CD4-positive, alpha-beta T cell treated with Interleukin-15 for 4 hours (primary cell): ENCODE measurements at places on chromosomes 16 and 17.

DNA sequence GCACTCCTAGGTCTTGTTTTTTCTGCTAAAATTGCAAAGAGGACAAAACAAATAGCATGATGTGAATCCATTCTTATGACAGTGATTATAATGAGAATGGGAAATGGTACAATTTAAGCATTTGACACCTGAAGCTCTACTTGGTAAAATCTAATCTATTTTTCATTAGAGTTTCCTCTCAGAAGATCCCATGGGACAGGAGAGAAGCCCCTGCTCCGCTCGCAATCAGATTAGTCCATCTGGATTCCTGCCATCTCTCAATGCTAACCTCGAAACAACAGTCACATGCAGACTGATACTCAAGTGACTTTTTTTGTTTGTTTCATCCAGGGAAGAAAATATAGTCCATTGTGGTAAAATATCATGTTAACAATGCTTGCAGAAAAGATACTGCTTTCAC is 107.4 kb upstream of the TOM1L1 start:
- DNase-seq = no peak

- no peak for DNase-seq
These were observed 53.2 kb downstream of the CPPED1 start for GRCh38 chr16:12750554-12750918.

DNA sequence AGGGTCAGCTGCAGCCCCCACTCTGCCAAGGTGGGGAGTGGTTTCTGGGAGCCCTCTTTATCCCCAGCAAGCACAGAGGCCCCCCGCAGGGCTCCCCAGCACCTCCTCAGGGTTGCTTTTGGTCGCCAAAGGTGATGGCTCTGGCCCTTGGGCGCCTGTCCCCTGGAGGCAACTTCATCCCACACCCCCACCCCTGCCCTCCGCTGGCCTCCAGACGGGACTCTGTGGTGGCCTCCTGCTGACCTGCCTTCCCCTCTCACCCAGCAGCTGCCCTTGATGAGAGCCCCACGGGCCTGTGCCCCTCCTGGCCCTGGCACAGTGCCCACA is 7.8 kb upstream of the RHOT2 start:
- no peak for DNase-seq

GRCh38 chr17:73740370-73740769 is 96.1 kb upstream of the SDK2 start:
- DNase-seq = no peak

- DNase-seq = no peak
These were observed 1.2 kb upstream of the CES1 start for GRCh38 chr16:55834049-55834448.

GRCh38 chr17:39097537-39097936 is 53.9 kb downstream of the PLXDC1 start:
- DNase-seq = no peak

GRCh38 chr17:48543107-48543853 is 1.6 kb downstream of the HOXB2 start:
- peak; percentile 67 for DNase-seq

GRCh38 chr16:24736758-24737157 is 7.3 kb downstream of the TNRC6A start:
- DNase-seq = no peak

DNA sequence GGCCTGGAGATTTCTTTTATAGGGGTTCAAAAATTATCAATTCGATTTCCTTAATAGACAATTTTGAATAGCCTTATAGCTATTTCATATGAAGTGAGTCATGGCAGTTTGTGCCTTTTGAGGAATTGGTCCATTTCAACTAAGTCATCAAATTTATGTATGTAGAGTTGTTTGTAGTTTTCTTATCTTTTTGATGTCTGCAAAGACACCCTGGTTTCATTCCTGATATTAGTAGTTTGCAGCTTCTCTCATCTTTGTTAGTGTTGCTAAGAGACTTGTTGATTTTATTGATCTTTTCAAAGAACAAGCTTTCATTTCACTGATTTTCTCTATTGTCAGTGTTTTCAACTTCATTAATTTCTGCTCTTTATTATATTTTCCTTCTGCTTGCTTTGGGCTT is 44.2 kb downstream of the N4BP1 start:
- no peak for DNase-seq

GRCh38 chr16:27764869-27765675 is 215.1 kb downstream of the KATNIP start:
- DNase-seq = no peak

- no peak for DNase-seq
These were observed 17.4 kb downstream of the ARHGAP27 start for GRCh38 chr17:45414990-45415881.

DNA sequence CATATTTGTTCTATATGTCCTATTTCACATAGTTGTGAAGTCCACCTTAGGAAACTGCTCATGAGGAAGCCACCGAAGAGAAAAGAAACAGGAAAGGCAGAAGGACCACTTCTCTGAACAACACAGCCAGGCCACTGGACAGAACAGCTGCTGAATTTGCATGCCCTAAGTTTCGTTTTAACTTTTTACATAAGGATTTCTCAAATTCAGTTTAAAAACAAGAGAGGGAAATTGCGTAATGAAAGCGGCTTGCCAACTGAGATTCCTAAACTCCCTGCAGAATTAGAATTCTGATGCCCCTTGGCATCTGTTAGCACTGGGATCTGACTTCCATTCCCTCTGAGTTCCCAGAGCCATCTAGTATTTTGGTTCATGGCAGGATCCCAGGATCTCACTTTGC is 5.0 kb upstream of the CCL8 start:
- DNase-seq = no peak

- peak; percentile 63 for DNase-seq
These were observed at the start of gene ITGB4 for GRCh38 chr17:75720656-75721462. Gene ITGB4 (plus strand): TSS chr17:75721459. CDS start chr17:75724704, 3,245 bp downstream.

GRCh38 chr17:38352245-38353085 is 821 bp downstream of the SOCS7 start:
- DNase-seq = no peak

GRCh38 chr16:2036200-2036966 is 9.7 kb downstream of the NHERF2 start:
- DNase-seq = no peak

DNA sequence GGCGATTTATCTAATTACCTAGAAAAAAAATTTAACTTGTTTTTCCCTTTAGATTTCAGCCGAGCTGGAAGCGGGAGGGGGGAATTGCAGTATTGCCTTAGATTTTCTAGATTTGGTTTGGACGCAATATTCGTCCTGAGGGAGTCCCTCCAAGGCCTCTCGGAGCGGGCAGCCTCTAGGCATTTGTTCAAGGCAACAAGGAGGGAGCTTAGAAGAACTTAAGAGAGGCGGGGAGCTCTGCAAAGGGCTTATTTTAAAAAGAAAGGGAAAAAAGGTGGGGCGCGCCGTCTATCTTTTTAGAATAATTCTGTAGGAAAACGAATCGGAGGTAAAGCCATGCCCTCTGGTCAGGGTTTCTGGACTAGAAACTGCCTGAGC is 407 bp upstream of the TMEM94 start:
- no peak for DNase-seq

DNA sequence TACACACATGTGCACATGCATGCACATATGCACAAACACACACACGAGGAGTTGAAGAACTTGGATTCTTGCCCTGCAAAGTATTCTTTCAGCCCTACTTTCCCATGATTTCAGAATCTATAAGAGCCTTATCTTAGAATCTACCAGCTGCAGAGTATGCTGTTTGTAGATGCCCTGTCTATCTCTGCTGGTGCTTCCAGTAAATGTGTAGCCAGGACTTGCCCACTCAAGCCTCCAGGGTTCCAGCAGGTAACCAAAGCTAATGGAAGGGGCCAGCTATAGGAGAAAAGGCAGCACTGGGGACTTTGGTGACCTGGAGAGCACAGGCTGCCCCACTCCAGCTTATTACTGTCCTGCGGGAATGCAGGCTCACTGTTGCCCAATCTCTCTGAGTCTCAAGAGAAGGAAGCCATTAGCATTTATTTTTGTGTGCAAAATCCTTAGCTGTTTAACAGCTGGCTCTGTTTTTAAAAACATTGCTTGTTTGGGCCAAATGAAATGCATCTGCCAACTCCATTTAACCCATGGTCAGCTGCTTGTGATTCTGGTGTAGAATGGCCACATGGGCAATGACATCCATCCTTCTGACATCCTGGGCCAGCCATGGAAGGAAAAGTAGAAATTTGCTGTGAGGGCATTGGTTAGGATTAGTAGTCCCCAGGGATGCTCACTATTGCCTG is 28.6 kb upstream of the XYLT1 start:
- DNase-seq = no peak

GRCh38 chr17:58377093-58377601 is 25.1 kb upstream of the SUPT4H1 start:
- DNase-seq = no peak

DNA sequence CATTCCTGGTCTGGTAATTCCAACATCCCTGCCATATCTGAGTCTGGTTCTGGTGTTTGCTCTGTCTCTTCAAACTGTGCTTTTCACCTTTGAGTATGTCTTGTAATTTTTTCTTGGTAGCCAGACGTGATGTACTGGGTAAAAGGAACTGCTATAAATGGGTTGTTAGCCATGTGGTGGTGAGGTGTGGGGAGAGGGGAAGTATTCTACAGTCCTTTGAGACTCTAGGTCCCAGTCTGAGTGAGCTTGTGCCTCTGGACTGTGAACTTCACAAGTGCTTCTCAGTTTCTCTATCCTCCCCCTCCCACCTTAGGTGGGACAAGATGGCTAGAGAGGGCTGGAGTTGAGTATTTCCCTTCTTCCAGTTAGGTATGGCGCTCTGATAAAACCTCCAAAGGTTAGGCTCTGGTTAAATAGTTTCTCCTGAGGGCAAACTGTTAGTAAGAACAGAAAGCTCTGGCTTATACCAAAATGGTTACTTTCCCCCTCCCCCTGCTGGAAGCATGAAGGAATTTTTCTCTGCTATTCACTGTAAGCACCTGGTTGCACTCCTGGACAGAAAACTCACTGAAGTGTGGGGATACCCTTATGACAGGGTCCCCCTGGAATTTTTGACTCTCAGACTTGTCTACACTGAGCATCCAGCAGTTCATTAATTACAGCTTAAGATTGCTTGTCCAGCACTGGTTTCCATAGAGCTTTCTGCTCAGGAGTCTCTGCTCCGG is 87.8 kb downstream of the MARCHF10 start:
- DNase-seq = no peak

- peak; percentile 19 for DNase-seq
These were observed 5.6 kb downstream of the ADCY9 start for GRCh38 chr16:4110680-4111079.

DNA sequence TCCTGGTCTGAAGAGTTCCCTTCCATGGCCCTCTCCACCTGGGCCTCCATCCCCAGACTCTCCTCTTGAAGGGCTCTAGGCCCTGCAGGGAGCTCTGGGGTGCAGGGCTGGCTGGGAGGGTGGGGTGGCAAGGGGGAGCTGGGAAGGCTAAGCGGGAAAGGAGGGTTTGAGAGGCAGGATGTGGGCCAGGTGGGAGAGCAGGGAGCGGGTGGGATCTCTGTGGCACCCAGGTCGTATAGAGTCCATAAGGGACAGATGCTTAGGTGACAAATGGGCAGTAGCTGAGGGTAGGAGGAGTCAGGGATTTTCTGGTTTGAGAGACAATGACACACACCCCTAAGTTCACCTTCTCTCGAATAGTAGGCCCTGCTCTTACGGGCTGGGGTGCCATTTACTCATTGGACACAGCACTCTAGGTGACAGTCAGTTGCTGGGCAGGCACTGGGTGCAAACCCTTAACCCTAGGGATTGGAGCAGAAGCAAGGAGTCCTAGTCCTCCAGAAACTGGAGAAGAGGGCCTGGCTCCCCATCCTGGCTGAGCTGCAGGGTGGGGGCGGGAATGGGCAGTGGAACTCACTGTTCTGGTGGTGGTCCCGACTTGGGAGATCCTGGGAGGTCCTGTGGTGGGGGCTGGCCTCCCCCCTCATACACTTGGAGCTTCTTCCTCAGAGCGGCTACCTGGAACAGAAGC is 15.3 kb downstream of the KIF18B start:
- no peak for DNase-seq

GRCh38 chr16:68105611-68106010 is 20.4 kb downstream of the NFATC3 start:
- no peak for DNase-seq

DNA sequence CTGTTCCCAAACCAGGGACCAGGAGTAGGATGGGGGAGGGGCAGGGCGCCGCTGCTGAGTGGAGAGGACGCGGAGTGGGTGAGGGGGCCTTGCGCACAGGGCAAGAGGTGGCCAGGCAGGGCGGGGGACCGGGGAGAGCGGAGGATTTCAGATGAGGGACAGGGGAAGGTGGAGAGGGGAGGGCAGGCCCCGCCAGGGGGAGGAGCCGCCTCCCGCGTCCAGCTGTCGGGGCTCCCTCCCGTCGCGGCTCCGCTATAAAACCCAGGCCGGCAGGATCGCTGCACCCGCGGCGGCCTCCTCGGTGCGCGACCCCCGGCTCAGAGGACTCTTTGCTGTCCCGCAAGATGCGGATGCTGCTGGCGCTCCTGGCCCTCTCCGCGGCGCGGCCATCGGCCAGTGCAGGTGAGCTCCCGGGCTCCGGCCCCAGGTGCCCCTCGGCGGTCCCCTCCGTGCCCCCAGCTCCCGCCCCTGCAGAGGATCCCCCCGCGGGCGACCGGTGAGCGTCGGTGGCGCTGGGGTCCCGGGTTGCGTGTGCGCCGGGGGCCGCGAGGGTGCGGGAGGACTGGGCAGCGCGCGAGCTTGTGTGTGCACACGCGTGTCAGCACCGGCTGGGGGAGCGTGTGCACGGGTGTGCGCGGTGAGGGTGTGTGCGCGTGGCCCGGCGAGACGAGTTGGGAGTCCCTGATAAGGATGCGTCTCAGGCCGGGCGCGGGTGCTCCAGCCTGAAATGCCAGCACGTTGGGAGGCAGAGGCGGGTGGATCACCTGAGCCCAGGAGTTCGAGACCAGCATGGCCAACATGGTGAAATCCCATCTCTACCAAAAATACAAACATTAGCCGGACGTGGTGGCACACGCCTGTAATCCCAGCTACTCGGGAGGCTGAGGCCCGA is at the start of gene CA4:
CA4 (plus strand) TSS at position 283 of the 892 bp plus-strand sequence; CDS start at position 345, 62 bp downstream.
- DNase-seq = no peak

- no peak for DNase-seq
These were observed 24.2 kb downstream of the DDX19A start for GRCh38 chr16:70370924-70371323.

DNA sequence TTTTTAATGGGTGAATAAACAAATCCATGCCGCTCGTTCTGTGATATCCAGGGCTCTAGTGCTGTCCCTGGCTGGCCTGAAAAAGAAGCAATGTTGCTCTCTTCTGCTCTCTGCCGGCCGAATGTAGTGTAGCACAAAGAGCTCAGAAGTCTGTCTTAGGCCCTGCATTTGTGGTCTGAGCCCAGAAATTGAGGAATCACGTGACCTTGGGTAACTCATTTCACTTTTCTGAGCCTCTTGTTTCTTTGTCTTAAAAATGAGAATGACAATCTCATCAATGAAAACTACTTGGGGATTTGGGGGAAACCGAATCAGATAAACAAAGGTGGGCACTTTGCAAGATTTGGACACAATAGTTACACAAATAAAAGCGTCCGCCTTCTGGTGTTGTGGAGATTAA is 381.6 kb upstream of the ASIC2 start:
- DNase-seq = peak; percentile 26
